Stimulated activated CD8-positive, alpha-beta memory T cell treated with anti-CD3 and anti-CD28 coated beads, Interleukin-7, amount 100 ng/mL, for 4 hours (primary cell): ENCODE measurements at places on chromosomes 11 and 22.

- no peak for DNase-seq
Measured at GRCh38 chr11:3009481-3009880, 17.4 kb upstream of the NAP1L4 start.

DNA sequence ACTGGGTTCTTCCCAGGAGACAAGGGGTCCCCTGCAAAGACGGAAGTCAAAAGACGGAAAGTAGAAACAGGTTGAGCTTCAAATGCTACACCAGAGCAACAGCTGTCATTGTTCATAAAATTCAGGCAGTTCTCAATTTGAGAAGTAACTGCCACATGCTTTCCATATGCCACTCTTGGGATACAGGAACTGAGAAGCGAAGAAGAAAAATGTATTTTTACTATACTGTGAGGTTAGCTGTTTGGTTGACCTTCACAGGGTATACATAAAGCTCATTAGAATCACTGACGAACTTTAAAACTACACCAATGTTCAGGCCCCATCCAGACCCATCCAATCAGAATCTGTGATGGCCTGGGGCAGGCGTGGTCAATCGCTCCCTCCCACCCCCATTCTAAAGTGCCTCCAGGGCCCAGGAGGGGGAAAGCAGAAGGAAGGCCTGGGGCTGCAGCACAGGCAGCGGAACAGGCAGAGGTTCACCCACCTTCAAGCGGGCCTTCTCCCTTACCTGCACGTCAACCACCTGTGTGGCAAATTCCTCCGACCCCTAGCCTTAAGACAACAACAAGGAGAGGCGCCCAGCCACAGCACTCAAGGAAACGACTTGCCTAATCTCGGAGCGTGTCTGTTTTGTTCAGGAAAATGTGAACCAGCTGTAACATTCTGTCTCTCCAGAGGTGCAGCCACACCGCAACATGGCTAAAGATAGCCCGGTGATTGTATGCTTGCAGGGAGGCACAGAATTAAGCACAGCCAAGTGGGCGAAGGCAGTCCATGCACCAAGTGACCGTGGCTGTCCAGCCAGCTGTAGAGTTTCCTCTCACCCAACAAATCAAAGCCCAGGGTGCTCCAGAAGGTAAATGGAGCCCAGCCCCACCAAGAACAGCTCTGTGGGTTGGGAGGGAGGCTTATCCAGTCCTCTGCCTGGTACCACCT, 82.6 kb downstream of the MICAL3 start:
- DNase-seq = no peak

DNA sequence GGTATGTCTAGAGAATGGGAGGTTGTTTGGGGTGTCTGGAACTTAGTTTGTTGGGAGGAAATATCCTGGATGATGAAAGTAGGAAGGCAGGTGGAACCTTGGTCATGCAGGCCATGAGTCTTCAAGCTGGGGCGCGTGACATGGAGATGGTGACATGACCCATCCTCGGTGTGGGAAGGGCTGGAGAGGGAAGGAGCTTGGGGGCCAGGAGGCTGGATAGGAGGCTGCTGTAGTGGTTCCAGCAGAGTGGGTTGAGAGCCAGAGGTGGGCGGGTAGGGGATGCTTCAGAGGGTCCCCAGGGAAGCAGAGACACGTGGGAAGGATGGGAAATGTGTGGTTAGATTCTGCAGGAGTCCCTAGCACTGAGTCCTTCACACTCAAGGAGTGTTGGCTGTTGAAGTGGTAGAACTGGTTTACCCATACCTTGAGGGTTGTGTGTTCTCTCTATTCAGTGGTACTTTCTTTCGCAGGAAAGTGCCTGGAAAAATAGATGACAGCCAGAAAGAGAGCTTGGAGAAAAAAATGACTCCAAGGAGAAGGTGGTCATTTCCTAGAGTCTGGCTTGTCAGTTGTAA, 56.8 kb downstream of the LDLRAD3 start:
- no peak for DNase-seq

- DNase-seq = no peak
Measured at GRCh38 chr11:15146271-15147003, 31.7 kb downstream of the INSC start.

DNA sequence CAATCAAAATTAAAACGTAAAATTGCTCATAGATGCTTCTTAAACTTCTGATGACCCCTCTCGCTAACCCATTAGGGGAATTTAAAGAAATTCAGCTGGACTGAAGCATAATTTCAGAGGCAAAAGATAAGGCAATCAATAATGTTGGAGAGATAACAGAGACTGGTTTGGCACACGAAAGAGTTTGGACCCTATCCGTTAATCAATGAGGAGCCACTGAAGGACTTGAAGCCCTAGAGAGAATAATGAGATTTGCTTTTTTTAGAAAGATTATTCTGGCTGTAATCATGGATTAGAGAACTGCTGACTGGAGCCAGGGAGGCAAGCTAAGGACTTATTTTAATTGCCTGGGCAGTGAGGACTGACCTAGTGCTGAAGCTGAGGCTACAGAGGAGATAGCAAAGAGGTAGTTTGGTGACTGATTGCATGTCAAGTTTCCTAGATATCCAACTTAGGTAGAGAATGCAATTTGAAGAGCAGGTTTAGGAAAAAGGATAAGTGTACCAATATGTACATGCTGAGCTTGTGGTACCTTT, 11.9 kb upstream of the ARHGAP42 start:
- no peak for DNase-seq

DNA sequence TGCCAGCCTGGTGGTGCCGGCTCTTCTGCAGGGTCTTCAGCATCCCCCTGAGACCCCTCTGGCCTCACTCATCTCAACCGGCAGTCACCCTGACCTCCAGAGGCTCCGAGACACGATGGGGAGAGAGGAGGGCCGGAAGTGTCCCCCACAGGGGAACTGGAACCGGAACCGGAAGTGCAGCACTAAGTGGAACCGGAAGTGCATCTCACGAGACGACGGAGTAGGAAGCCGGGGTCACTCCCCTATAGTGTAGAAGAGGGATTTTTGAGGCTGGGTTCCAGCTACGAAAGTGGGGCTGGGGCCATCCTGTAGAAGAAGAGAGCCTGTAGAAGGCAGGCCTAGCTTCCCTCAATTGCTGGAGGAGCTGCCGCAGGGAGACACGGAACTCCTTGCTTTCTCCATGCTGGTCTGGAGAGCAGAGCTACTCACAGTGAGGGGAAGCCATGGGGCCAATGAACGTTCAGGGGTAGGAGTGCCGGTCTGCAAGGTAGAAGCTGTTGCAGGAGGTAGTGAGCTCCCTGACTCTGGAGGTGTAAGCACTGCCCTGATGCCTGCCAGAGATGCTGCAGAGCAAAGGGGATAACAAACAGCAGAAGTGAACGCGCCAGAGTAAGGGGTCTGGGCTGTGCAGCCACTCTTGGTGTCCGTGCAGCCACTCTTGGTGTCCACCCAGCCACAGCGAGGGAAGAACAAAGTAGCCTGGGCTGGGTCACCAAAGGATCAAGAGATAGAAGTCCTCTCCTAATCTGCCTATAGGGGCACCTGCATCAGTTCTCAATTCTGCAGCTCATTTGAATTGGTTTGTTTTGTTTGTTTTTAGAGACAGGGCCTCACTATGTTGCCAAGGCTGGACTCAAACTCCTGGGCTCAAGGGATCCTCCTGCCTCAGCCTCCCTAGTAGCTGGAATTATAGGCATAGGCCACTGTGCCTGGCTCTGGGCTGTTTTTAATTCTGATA, 21.9 kb downstream of the SCUBE1 start:
- no peak for DNase-seq

- no peak for DNase-seq
Measured at GRCh38 chr22:25566186-25566897, 1.9 kb downstream of the GRK3 start.

DNA sequence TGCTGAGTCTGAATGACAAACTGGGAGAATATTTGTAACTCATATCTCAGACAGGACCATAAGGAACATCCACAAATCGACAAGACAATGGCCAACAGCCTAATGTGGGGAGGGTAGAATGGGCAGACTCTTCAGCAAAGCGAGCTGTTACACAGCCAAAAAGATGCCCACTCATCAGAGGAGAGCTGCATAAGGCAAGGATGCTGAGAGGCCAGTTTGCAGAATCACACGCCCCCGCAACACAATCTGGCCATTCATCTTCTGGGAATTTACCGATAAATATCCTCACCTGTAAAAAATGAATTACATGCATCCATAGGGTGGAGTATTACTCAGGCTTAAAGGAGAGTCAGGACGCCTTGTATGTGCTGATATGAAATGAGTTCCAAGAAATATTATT, 57.5 kb upstream of the SLC22A12 start:
- no peak for DNase-seq

- no peak for DNase-seq
Measured at GRCh38 chr11:10770626-10771254, 19.7 kb downstream of the CTR9 start.

DNA sequence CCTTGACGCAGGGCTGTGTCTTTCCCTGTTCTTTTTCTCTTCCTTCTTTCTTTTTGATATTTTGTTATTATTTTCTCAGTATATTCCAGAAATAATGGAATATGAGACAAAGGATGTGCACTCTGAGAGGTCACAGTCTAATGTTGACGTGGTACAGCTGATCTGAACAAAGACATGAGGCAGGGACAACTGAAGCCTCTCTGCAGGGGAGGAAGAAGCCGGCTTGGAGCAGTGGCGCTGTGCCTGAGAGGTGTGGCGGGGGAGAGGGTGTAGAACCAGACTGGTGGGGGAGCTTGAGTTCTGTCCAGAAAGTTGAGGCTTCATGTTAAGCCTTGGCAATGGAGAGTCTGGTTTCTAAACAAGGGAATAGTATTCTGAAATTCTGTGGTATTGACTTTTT, 34.7 kb downstream of the ADAMTS15 start:
- DNase-seq = no peak

DNA sequence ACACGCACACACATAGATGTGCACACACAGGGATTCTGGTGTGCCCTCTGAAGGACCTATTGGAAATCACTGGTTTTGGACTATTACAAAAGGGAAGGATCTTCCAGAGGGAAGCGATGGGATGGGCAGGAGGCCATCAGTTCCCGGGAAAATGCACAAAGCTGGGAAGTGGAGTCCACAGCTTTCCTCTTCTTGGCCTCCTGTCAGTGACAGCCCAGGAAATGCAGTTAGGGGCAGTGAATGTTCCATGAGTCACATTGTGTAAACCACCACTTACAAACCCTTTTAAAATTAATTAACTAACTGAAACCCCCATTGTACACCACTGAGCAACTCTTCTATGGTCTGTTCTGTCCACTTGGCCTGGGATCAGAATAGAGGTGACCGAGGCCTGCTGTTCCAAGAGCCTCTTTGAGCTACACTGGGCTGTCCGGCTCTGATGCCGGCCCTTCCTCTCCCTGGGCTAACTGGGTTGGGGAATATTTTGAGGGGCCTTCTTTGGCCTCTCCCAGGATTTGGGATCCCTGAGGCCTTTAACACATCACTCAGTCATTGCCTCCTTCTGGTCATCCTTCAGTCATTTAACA, 137.7 kb downstream of the FEZ1 start:
- DNase-seq = no peak

GRCh38 chr22:23100124-23100801, 29.9 kb downstream of the GNAZ start:
- no peak for DNase-seq

GRCh38 chr11:30016588-30017363, at the start of gene KCNA4:
KCNA4 (minus strand) TSS chr11:30017030; CDS start chr11:30012678, 4,352 bp downstream.
- no peak for DNase-seq

DNA sequence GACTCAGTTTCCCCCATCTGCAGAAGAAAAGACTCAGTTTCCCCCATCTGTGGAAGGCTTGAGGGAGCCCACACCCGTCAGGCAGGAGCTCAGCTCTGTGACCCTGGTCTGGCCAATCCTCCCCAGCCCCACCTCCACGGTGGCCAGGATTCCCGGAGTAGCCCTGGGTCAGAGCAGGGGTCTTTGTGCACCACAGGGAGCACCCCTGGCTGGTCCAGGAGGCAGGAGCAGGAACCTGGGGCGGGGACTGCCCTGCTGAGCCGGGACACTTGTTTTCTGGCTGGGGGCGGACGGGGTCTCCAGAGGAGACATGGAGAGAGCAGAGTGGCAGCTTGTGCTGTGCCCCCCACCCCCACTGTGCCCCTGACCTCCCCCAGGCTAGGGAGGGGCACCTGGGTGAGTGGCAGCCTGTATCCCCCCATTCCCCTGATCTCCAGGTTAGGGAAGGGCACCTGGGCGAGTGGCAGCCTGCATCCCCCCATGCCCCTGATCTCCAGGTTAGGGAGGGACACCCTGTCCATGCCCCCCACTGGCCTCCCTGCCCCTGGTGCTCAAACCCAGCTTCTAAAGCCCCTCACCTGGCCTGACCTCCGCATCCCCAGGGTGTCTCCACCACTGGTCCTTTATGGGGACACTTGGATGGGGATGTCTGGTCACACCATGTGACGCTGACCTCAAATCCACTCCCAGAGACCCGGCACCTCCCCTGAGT, 18.8 kb downstream of the IL17REL start:
- DNase-seq = no peak

GRCh38 chr11:58801974-58802545, 42.4 kb downstream of the GLYATL2 start:
- no peak for DNase-seq

DNA sequence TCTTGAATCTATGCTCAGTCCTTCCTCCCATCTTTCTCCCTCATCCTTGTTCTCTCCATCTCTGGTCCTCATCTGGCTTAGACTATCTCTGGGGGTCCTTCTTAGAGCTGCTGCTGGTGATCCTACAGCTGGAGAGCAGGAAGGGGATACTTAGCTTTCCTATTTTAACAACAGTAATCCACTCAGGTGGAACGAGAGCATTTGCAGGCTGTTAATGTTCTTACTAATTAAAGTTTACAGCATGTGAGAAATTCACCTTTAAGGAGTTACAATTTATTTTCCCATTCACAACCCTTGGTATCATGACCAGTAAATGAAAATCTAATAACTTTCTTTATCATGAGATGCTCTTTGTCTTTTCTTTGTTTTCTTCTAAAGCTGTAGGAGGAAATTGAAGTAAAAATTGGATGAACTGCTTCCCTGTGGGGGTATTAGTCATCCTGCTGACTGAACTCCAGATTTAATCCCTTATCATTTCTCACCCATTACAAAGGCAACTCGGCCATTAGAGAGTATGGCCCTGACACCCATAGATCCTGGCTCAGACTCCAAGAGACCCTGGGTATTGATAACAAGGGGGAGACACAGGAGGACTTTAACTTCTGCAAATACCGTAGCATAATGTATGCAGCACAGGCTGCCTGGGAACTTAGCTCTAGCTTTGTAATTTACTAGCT, 37.6 kb upstream of the MTNR1B start:
- no peak for DNase-seq
